Purkinje cell (primary cell): ENCODE measurements at places on chromosomes 16 and 17. TPM values are rescaled to one million over a fixed set of nuclear protein-coding genes. Genes with fewer than 3 reads are reported as not detected.

KRT31 gene
- polyA plus RNA-seq = 2.2 TPM in 1 of 2 replicates, not detected in the other

CDR2 gene
- polyA plus RNA-seq = 5.1 and 10.4 TPM in 2 replicates

TNP2 gene
- polyA plus RNA-seq = not detected in 2 replicates

FASN gene
- polyA plus RNA-seq = 0.54 and 0.66 TPM in 2 replicates

KRTAP9-4 gene
- polyA plus RNA-seq = not detected in 2 replicates

SLC12A3 gene
- polyA plus RNA-seq = 0.09 and 0.20 TPM in 2 replicates

RBFOX1 gene
- polyA plus RNA-seq = 38.3 and 61.6 TPM in 2 replicates

LRRC37A2 gene
- 1.7 and 7.4 TPM in 2 replicates for polyA plus RNA-seq

TSPAN10 gene
- polyA plus RNA-seq = 0.94 and 1.5 TPM in 2 replicates

TTLL6 gene
- polyA plus RNA-seq = not detected in 2 replicates

HOXB5 gene
- not detected in 2 replicates for polyA plus RNA-seq

CDH13 gene
- 7.3 TPM in 1 of 2 replicates, not detected in the other for polyA plus RNA-seq

EXOC3L1 gene
- not detected in 2 replicates for polyA plus RNA-seq

STAC2 gene
- 0.15 and 1.2 TPM in 2 replicates for polyA plus RNA-seq

SOX15 gene
- polyA plus RNA-seq = 5.0 and 6.3 TPM in 2 replicates

ZDHHC1 gene
- 0.16 and 0.20 TPM in 2 replicates for polyA plus RNA-seq

PER1 gene
- polyA plus RNA-seq = 0.32 and 0.97 TPM in 2 replicates

CCT6B gene
- 5.4 and 7.0 TPM in 2 replicates for polyA plus RNA-seq

METTL16 gene
- polyA plus RNA-seq = 7.3 and 28.6 TPM in 2 replicates

ARHGDIG gene
- polyA plus RNA-seq = 2.6 and 15.2 TPM in 2 replicates

CMTR2 gene
- polyA plus RNA-seq = 5.0 and 9.1 TPM in 2 replicates

KSR1 gene
- polyA plus RNA-seq = 0.17 and 2.1 TPM in 2 replicates

EPOP gene
- polyA plus RNA-seq = 0.60 and 1.2 TPM in 2 replicates

PRRT2 gene
- polyA plus RNA-seq = 0.83 and 7.5 TPM in 2 replicates

MSLN gene
- not detected in 2 replicates for polyA plus RNA-seq

CTRB1 gene
- polyA plus RNA-seq = 1.4 TPM in 1 of 2 replicates, not detected in the other

ATF7IP2 gene
- polyA plus RNA-seq = 74.3 and 85.7 TPM in 2 replicates

ZG16 gene
- not detected in 2 replicates for polyA plus RNA-seq

ZNF500 gene
- 0.11 and 1.2 TPM in 2 replicates for polyA plus RNA-seq

SPNS3 gene
- not detected in 2 replicates for polyA plus RNA-seq

AXIN2 gene
- polyA plus RNA-seq = 3.7 and 3.9 TPM in 2 replicates

ALOX12B gene
- polyA plus RNA-seq = 1.2 TPM in 1 of 2 replicates, not detected in the other

ACSM5 gene
- polyA plus RNA-seq = 0.62 and 2.9 TPM in 2 replicates

CDC6 gene
- not detected in 2 replicates for polyA plus RNA-seq

DNASE1L2 gene
- polyA plus RNA-seq = not detected in 2 replicates

GAS2L2 gene
- not detected in 2 replicates for polyA plus RNA-seq

SLFN11 gene
- polyA plus RNA-seq = 0.27 and 0.59 TPM in 2 replicates

OSGIN1 gene
- polyA plus RNA-seq = not detected in 2 replicates

NQO1 gene
- polyA plus RNA-seq = 5.2 and 13.0 TPM in 2 replicates

TAT gene
- polyA plus RNA-seq = not detected in 2 replicates

PITPNM3 gene
- polyA plus RNA-seq = 2.5 and 6.4 TPM in 2 replicates

OR1F1 gene
- polyA plus RNA-seq = 0.27 TPM in 1 of 2 replicates, not detected in the other

MAP3K14 gene
- not detected in 2 replicates for polyA plus RNA-seq

STX4 gene
- polyA plus RNA-seq = 15.6 and 16.6 TPM in 2 replicates

NECAB2 gene
- 21.3 TPM in 1 of 2 replicates, not detected in the other for polyA plus RNA-seq

NACA2 gene
- 0.53 TPM in 1 of 2 replicates, not detected in the other for polyA plus RNA-seq

SLC5A11 gene
- polyA plus RNA-seq = 18.1 and 21.3 TPM in 2 replicates

SMIM36 gene
- polyA plus RNA-seq = not detected in 2 replicates

ALDH3A1 gene
- polyA plus RNA-seq = not detected in 2 replicates

DPEP1 gene
- not detected in 2 replicates for polyA plus RNA-seq

PIMREG gene
- polyA plus RNA-seq = 1.8 and 5.1 TPM in 2 replicates

CLEC10A gene
- polyA plus RNA-seq = not detected in 2 replicates

RAB26 gene
- polyA plus RNA-seq = 15.1 TPM in 1 of 2 replicates, not detected in the other

KRT27 gene
- polyA plus RNA-seq = not detected in 2 replicates

SEPHS2 gene
- polyA plus RNA-seq = 24.3 and 24.4 TPM in 2 replicates

OR4D1 gene
- polyA plus RNA-seq = 0.48 TPM in 1 of 2 replicates, not detected in the other

HS3ST6 gene
- not detected in 2 replicates for polyA plus RNA-seq

KRTAP2-1 gene
- polyA plus RNA-seq = not detected in 2 replicates
